ENCODE measurements at places on chromosomes 1 and 21. TPM values are rescaled to one million over a fixed set of nuclear protein-coding genes. Genes with fewer than 3 reads are reported as not detected.
A peak's percentile ranks its signal among the peaks of the same experiment; 100 is the strongest.

DNA sequence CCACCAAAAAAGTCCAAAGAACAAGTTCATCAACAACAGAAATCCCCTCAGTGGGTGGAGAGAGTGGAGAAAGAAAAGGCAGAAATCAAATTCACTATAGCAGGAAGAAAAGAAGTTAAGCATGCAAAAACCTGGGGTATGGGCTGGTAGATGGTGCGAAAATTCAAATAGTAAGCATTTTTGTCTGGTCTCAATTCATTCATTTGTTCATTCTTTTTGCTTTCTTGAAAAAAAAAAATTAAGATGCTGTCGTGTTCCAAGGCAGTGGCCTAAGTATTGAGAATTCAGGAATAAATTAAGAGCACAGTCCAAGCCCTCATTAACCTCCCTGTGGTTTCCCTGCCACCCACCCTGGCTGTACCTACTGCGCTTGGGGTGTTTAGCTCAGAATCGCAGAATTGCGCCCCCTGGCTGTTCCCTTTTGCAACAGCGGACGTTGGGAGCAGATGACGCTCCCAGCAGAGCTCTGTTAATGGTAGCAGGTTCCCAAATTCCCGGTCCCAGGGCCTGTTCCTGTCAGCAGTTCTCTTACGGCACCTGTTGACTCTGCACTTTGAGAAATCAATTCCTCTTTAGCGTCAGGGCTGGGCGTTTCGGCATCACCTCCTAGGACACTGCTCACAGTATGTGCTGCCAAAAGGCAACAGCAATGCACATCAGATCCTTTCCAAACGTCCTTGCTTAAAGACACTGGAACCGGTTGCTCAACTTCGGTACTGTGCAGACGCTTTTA, 34.0 kb upstream of the SSX2IP start:
- peak; percentile 32 for DNase-seq

Gene COL6A1
- polyA plus RNA-seq, result 0.10 TPM

Gene SLAMF7
- polyA plus RNA-seq, result 15.8 TPM

Gene NBPF10
- 6.1 TPM for polyA plus RNA-seq

DNA sequence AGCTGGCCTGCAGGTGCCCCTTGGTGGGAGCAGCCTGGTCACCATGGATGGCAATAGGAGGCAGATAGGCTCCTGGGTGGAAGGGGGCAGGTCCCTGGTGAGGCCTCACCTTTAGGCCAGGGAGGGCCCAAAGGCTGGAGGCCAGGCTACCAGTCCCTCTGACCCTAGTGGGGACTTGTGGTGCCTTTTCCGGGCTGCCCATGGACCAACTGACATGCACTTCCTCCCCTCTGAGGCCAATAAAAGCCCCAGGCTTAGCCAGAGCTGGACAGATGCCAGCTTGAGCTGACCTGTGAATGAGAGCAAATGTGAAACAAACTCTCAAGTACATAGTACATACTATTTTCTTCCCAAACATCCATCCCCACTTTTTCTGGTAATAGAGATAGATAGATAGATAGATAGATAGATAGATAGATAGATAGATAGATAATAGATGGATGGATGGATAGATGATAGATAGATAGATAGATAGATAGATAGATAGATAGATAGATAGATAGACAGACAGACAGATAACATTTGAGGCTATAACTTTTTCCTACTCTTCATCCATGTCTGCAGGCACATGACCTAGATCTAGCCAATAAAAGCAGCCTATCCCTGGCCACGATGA, 9.2 kb upstream of the CTTNBP2NL start:
- no peak for DNase-seq

Gene PLA2G4A
- polyA plus RNA-seq, result 4.5 TPM

GRCh38 chr1:213982672-213983492, 4.9 kb upstream of the PROX1 start:
- no peak for DNase-seq

Gene OLFML3
- polyA plus RNA-seq, result not detected

DNA sequence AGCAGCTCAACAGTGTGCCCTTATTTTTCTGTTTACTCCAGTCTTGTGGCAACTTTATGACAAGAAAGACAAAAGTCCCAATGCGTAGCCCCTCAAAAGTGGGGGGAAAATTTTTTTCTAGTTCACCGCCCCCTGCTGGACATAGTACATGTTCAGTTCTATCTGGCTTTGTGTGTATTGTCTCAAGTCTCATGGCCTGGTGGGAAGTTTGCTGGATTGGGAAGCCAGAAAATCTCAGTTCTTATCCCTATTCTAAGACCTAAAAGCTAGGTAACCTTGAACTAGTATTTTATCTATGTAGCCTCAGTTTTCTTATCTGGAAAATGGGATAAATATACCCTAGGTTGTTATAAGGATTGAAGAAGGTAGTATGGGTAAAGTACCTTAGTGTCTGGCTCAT, 55.8 kb upstream of the LDLRAP1 start:
- DNase-seq, result no peak

DNA sequence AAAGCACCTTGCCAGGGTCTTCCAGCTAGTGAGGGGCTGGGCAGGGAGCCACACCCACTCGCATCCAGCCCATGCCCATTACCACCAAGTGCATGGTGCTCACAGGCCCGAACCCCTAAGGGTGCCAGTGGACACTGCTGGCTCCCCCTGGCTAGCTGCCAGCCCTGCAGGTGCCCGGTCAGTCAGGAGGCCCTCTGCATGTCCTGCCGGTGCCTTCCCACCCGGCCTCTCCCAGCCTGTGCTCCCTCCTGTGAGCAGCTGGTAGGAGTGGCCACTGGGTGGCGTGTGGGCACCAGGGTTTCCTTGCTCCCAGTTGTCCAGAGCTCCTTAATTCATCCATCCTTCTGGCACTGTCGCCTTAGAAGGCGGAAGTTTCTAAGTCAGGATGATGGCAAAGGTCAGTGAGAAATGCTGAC, 33.4 kb downstream of the QSOX1 start:
- DNase-seq, result no peak

GRCh38 chr1:192709544-192709943, 73.6 kb downstream of the RGS13 start:
- DNase-seq, result no peak

Gene KLF17
- not detected for polyA plus RNA-seq

Gene INTS7
- polyA plus RNA-seq, result 7.6 TPM

DNA sequence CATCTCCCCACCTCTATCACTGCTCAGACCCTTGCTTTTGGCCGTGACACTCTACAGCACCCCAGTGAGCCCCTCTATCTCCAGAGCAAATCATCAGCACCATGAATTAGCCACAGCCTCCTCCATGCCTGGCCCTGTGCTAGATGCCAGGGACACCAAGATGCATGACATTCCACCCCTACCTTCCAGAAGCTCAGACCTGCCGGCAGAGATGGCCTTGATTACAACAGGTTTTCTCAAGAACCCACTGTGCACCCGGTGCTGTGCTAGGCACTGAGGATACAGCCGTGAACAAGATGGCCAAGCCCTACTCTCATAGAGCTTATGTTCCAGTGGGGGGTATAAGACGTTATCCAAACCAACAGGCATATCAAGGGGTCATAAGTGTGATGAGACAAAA, 30.6 kb downstream of the CDK18 start:
- DNase-seq, result no peak

DNA sequence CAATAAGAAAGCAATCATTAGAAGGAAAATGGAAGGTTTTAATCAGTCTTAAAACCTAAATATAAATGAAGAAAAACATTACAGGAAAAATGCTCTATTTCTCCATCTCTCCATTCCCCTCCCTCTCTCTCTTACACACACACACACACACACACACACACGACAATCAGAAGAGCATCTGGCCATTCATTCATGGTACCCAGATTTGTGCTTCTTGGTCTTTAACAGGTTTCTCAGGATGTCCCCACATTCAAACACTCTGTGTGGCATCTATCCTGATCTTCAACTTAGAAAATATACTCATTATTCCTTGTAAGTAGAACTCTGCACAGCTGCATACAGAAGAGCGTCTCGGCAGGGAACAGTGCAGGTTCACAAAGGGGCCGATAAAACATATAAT, 779 bp downstream of the LRRC40 start:
- DNase-seq, result no peak

GRCh38 chr1:202038688-202039346, 28.4 kb downstream of the ELF3 start:
- no peak for DNase-seq

Gene SV2A
- 0.03 TPM for polyA plus RNA-seq

- no peak for DNase-seq
Observed at GRCh38 chr1:34373912-34374311, 197.2 kb downstream of the C1orf94 start.

Gene GUCA2B
- polyA plus RNA-seq, result not detected

Gene HES4
- polyA plus RNA-seq, result 2.0 TPM

DNA sequence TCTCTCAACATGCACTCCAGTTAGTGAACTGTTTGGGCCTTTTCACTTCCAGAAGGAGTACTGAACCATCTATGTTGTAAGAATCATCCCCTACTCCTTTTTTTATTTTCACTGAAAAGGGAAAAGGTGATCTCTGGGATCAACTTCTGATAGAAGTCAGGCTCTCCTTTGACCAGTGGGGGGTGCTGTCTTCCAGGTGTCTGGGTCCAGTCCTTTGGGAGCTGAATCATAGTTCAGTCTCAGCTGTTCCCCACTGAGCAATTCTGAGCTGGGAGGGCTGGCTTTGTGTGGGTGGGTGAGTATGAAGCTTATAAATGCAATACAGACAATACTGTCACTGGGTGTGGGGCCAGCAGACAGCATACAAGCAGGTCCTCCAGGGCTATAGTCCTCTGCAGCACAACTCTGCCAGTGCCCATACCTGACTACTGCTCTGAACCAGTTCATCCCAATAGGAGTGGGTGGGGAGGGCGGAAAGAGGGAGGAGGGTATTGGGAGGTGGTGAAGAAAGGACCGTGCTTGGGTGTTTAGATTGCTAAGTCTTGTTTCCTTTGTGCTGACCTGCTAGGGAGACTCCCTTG, 12.5 kb upstream of the SARS1 start:
- peak; percentile 27 for DNase-seq

DNA sequence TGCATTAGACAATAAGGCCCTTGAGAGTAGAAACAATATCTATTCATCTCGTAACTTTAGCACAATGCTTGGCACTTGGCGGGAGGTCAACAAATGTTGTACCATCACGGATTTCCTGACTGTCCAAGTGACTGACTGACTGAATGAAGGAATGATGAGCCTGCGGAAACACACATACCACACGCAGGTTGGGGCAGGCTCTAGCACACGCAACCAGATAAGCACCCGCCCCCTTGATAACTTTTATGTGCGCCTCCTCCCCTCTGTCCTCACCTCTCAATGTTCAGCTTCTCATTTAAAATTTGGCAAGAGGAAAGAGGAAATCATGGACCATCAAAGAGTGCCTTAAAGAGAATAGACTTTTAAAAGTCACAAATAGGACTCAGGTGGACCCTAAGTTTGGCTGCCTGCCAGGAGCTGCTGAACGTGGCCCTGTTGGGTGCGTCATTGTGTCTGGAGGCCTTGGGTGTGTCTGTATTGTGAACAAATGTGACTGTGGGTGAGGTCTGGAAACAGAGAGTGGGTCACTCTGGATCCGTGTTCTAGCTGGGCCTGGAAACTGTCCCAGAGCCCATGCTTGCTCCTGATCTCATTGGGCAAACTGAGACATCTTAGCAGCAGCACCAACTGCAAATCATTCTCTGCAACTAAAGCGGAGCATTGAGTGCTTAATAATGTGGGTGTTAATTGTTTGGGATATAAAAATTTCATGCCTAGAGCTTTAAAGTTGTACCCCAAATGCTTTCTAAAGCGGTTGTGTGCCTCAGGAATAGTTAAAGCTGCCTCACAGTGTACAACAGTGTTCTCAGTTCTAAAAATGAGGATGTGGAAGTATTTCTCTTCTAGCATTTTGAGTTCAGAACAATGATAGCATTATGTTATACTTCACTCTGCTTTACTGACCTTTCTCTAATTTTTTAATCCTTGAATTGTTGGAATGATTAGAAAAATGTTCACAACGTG, 47.6 kb upstream of the ABCG1 start:
- DNase-seq, result no peak

Gene PCP4
- polyA plus RNA-seq, result not detected

- no peak for DNase-seq
Observed at GRCh38 chr21:44303490-44303981, 3.7 kb downstream of the PFKL start.

Gene SYCP1
- not detected for polyA plus RNA-seq

DNA sequence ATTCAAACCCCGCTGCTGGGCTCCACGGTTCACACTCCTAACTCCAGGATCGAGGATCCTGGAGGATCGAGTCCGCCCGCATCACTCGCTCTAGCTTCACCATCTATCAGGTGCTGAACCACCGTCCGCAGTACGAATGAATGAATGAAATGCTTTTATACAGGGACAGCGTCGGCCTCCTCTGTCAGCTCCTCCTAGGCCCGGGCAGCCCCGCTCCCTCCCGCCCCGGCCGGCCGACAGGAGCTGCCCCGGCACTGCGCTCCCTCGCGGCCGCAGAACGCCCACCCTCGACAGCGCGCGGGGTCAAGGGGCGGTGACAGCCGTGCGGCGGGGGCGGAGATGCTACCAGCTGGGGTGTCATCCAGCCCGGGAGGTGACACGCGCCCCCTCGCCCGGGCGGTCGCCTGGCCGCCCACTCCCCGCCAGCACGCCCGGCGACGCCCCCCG, 520 bp downstream of the ZBTB17 start:
- peak; percentile 44 for DNase-seq

GRCh38 chr1:39727221-39727931, 11.3 kb upstream of the PPIE start:
- no peak for DNase-seq

Gene DMRTA2
- polyA plus RNA-seq, result not detected

Gene TSNAX
- polyA plus RNA-seq, result 86.9 TPM

Gene CHRM3
- polyA plus RNA-seq, result not detected

DNA sequence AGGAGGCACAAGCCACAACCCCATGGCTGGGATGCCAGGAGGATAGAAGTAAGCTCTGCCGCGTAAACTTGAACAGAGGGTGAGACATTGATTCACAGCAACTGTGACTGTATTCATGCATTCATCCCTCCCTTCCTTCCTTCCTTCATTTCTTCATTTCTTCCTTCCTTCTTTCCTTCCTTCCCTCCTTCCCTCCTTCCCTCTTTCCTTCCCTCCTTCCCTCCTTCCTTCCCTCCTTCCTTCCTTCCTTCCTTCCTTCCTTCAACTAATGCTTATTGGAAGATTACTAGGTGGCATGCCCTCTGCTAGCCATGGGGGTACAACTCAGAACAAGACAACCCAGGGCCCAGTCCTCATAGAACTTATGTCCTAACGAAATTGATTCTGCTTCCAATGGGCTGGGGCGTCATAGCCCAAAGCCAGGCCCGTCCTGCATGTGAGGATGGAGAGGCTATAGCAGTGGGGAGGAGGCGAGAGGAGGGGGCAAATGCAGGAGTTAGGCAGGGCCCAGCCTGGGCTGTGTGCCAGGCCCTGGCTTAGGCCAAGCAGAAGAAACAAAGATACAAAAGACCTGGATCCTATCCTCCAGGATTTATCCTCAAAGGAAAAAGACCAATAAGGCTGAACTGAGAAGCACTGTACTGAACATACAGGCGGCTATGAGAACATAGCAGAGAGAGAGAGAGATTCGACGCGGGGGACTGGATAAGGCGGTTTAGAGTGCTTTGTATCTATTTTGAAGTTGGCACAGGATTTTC, 24.4 kb upstream of the PAXBP1 start:
- no peak for DNase-seq

- no peak for DNase-seq
Observed at GRCh38 chr1:4227986-4228385, 327.9 kb upstream of the C1orf174 start.

Measured in CD14-positive monocyte (primary cell).